ENCODE measurements at places on chromosomes 6 and 20.
A peak's percentile ranks its signal among the peaks of the same experiment; 100 is the strongest.

DNA sequence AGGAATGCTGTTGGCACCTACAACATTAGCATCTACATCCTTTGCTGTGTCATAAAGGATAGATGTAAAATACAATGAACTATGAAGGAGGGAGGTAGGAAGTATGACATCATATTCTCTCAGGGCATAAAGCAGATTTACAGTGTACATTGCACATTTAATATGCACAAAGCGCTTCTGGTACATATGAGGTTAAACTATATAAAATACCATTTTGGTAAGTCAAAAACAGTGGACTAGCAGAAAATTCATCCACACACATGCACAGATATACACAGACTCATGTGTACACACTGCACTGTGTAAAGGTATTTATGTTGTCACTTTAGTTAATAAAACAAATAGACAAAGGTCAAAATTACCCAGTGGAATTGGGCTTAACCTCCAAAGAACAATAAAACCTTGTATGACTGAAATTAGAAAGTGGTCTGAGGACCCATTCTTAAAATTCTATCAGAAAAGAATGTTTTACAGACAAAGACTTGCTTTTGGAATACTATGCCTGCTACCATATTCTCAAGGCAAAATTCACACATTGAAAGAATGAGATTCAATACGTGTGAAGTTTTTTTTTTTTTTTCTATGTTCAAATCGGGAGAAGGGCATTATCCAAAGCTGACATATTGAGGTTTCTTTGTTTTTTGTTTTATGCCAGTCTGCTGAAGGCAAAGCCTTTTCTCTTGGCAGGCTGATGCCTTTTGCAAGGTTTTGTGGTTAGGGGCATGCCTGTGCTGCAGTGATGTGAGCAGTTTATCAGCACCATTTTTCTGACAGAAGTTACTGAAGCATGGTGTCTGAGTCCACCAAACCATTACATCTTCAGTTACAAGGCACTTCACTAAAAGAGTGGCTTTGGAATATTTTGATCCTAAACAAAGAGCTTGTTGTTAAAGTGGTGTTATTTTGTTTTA, 199.0 kb downstream of the PLCB1 start:
- DNase-seq: no peak

- no peak for DNase-seq
Observed at GRCh38 chr20:20765696-20766365, 53.4 kb upstream of the RALGAPA2 start.

DNA sequence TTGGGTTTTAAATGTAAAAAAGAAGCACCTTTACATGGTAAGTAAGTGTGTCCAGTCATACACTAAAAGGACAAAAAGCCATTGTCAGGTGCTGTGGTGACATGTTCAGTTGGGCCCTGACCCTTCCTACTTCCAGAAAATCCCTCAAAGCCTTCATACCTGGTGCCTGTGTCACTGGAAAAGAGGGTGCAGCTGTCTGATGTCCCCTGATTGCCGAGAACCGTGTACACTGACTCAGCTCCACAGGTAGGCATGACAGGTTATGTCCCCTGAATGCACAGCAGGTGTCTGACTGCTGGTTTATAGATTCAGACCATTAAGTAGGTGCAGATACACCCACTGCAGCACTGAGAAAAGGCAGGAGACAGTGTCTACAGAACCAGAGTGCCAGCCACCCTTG, 99.1 kb downstream of the FOXC1 start:
- no peak for DNase-seq

GRCh38 chr20:43584448-43585136, 6.1 kb upstream of the IFT52 start:
- no peak for DNase-seq

DNA sequence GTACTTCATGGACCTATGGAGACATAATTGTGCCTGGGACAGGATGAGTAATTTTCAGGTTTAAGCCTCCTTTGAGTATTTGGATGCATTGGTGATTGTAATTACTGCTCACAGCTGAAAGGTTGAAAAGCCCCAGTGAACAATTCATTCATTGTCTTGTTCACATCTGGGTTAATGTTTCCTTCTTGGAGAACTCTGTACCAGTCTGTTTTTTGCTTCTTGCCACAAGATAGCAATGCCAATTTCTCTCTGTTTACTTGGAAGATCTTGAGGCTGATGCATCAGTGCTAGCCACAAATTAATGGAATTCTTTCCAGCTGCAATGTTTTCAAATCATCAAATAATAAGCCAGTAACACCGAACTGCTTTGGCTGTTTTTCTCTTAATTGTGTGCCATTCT, 207.8 kb downstream of the BMP2 start:
- DNase-seq: no peak

DNA sequence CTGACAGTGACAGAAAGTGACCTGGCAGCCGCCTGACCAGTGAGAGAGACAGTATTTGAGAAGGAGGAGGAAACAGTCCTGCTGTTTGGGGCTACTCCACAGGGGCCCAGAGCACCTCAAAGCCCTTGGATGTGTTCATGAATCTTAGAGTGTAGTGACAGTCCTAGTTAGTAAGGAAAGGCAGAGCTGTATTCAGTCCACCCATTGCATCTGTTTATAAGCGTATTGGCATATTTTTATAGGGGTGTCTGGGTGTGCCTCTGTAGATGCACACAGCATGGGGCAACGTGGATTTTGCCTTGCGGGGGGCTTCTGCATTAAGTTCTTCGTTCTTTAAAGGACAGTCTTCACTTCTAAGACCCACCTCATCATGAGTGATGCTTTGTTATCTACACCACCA, 44.6 kb upstream of the SLC22A1 start:
- no peak for DNase-seq

DNA sequence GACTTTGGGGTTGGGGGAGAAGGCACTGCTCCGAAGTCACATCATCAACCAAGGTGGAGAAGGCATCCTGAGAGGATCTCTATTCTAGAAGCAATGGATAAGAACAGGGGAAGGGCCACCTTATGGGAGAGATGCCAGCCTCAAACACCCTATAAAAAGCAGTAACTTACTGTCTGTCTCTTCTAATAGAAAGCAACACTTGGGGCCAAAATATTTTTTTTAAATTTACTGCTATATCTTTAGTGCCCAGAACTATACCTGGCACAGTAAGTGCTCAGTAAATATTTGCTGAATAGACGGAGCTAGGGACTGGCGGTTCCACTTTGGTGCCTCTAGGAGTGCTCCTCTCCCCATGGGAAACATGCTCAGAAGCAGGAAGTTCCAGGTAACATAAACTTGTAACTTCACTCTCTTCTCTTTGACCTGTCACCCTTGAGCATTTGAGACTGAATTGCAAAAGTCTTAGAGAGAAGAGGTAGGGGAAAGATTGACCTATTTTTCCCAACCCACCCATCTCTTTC, 807 bp upstream of the OTOR start:
- no peak for DNase-seq

- no peak for DNase-seq
Observed at GRCh38 chr6:33206027-33206863, 1.8 kb downstream of the HSD17B8 start.

GRCh38 chr20:4820806-4821518, 99.3 kb downstream of the PRND start:
- DNase-seq: no peak

- DNase-seq: peak; percentile 63
Observed at GRCh38 chr20:35284267-35284991, at the start of gene EIF6. EIF6 (minus strand) TSS chr20:35284772; CDS start chr20:35284487, 285 bp downstream.

DNA sequence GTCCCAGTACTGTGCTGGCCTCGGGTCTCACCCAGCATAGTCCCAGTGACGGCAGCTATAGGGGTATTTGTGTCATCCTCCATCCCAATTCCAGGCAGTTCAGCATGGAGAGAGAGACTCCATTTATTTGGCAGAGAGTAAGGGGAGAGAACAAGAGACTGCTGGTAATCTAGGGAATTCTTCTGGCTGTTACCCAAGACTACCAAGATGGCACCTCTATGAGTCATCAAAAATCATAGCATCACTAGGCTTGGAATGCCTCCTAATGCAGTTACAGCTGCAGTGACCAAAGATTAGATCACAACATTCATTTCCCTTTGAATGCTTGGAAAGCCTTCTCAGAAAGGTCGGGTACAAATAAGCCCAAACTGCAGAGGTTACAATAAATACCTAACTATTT, 660.4 kb upstream of the FLRT3 start:
- no peak for DNase-seq

- no peak for DNase-seq
Observed at GRCh38 chr6:165910184-165910966, 247.3 kb upstream of the PDE10A start.

DNA sequence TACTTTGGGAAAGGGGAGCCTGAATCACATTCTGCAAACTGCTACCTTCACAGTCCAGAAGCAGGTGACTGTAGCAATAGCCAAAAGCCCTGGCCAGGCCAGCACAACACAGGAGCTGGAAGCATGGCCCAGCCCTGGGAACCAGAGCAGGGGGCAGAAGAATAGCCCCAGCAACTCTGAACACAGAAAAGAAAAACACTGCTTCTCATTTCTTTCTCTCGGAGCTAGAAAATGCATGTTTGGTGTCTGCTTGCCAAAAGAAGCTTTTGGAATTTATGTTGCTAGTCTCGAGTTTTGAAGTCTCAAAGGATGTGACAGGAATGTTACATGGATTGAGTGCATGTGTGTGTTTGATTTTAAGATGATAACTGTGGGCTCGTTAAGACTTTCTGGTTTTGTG, 79.8 kb upstream of the SCAF8 start:
- DNase-seq: no peak

DNA sequence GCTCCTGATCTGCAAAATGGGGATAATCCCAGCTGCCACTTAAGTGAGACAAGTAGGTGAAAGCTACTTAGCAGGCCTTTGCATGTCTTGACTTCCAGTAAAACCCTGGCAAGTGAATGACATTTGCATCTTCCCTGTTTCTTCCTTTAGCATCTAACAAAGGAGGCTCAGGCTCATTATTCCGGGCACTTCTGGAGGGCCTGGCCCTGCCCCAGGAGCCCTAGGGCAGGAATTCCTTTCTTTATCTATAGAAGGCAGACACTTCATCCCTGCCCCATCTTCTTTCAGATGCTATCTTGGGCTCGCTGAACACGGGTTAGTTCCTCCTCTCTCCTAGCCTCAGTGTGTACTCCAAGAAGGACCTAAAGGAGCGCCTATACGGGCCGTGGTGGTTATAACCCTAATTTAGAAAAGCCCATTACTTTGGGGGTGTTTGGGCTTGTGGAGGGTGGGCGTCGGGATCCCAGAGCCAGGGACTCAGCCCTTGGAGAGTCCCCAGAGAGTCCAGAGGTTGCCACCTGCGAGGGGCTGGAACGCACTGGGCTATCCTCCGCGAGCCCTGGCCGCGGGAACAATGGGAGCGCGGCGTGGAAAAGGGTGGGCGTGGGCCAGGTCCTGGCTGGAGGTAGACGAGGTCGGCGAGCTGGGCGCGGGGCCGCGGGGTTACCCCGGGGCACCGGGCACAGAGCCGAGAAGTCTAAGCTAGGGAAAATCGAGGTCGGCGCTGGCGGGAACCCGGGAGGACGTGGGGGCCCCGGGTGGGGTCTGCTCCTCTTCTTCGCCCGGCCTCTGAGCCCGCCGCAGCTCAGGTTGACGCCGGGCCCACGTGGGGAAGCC, 62.8 kb upstream of the EPB41L1 start:
- no peak for DNase-seq

GRCh38 chr6:158174514-158174913, 6.4 kb downstream of the GTF2H5 start:
- DNase-seq: no peak

DNA sequence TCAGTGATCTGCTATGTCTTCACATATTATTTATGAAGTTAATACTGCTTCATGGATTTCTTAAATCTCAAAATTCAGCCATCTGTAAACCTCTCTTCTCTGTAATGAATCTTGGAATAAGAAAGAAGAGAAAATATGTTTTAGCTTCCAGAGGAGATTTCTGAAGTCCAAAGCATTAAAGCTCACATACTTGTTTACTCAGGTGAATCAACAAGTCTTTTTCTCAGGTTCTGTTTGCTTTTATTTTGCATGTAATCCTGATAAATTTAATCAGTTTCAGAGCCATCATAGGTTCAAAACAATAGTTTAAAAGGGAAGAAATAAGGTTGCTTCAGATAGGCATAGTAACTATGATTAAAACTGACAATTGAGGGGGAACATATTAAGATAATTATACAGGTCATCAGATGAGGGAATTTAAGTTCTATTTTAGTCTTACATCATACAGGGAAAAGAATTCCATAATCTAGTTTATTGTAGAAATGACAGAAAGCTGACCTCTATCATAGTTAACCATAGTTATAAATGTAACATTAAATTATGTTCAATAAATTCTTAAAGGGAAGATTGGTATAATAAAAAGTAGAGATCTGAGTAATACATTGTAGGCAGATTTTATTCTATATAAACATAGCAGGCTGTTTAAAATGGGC, 716.2 kb downstream of the EYS start:
- DNase-seq: no peak

DNA sequence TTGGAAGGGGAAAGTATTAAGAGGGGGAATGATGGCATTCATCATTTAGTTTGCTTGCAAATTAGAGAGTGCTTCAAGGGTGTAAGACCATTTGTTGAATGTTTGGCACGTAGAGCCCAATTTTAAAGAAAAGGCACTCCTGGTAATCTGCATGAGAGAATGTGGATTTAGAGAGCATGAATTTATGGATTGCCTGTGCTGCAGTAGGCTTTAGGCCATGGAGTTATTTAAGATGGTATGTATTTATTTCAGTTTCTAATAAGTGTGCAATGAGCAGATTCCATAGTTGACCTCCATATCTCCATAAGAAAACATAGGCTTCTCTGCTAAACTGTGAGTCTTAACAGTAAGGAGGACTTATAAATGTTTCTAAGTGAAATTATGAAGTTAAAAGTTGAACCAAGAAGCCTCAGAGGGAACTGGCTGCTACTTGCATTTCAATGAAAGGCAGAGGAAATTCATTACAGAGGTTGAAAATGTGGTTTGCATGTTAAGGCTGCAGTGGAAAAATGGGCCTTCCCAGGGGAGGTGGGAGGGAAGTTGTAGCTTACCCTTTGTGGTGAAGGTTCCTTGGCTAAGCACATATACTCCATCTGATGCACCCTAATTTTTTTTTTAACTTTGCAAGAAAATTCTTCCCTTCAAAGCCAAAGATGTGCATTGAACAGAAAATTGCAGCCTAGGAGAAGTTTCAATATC, 134.2 kb downstream of the CARMIL1 start:
- no peak for DNase-seq

DNA sequence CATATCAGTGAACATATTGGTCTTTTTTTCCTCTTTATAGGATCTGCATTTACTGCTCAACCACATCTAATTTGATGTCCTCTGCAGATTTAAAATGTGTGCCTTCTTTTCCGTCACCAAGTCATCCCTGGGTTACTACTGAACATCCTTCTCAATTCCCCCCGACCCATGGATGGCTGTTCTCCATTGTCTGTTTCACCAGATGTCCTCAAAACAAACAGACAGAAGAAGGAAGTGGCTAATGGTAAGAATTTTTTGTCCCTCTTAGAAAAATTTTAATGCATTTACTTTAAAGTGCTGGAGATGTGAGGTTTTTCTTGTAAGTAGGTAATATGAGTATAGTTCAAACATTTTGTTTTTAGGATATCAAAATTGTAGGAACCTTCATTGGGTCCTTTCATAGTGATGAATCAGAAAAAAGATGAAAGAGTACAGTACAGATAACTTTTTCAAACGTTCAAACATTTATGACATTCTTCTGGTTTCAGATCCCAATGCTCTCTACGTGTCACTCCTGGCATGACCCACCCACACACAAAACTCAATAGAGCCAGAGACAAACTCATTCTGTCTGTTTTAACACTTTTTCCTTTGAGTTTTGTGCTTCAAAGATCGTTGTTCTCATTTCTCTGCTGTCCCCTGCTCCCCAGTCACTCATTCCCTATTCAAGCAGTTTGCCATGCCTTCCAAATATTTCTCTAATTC, 276.4 kb downstream of the PRL start:
- DNase-seq: no peak

Data from activated CD4-positive, CD25-positive, alpha-beta regulatory T cell (primary cell).